ENCODE measurements at places on chromosomes 16 and 17.

DNA sequence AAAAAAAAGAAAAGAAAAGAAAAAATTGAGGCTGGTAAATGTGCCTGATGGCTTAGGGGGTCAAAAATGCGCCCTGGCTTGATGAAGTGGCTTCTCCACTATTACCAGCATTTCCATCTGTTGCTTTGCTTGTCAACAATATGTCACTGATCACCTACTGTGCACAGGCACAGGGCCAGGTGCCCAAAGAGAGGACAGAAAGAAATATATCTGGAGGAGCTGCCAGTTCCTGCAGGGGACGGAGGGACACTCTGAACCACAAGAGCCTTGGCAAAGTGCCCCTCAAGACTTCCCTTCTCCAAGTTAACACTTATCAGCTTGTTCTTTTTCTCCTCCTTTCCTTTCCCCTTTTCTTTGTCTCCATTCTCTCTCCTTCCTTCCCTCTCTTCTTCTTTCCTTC is 34.7 kb downstream of the GINS3 start:
- H3K27ac ChIP-seq, result no peak overlapping the region
- no peak overlapping the region for H3K4me3 ChIP-seq
- H3K4me1 ChIP-seq, result no peaks in the 10 kb centered on the region
- H3K36me3 ChIP-seq, result no peaks in the 10 kb centered on the region
- H3K27me3 ChIP-seq, result no peaks in the 10 kb centered on the region
- DNase-seq, result no peak

- no peaks in the 10 kb centered on the region for H3K4me1 ChIP-seq
- H3K36me3 ChIP-seq, result no peaks in the 10 kb centered on the region
- H3K27ac ChIP-seq, result no peak within 1 kb of the TSS
- DNase-seq, result no peak
- no peak within 1 kb of the TSS for H3K4me3 ChIP-seq
Measured at GRCh38 chr17:40884708-40885512, at the start of gene KRT20. TSS of gene KRT20 (minus strand) at chr17:40885242. CDS start at chr17:40885185, 57 bp downstream.

GRCh38 chr16:71352466-71352865 is 6.1 kb upstream of the CALB2 start:
- H3K4me3 ChIP-seq, result no peak overlapping the region
- no peaks in the 10 kb centered on the region for H3K27me3 ChIP-seq
- no peaks in the 10 kb centered on the region for H3K36me3 ChIP-seq
- DNase-seq, result no peak

DNA sequence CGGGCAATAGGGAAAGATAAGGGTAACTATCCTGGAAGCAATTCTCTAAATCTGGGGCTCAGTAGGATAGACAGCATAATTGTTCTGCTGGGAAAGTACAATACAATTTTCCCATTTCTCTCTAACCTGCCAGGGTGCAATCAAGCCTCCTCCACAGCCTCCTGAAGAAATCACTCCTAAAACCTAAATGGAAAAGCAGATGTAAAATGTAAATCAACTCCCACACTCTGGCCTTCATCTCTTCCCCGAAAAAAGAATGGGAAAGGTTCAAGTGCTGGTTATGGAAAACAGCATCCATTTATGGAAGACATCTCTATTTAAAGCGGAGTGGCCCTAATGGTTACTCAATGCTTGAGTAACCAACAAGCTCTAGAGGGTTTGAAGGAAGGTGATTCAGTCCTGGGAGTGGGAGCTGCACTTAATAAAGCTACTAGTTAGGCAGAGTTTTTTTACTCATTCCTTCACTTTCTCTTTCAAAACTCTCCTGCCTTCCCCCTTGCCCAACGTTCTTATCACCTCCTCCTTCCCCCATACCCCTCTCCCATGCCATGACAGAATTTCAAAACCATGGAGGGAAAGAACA is 5.1 kb downstream of the MMD start:
- H3K4me1 ChIP-seq, result peaks cover 5% of the 10 kb centered on the region
- H3K27me3 ChIP-seq, result no peaks in the 10 kb centered on the region
- DNase-seq, result no peak
- H3K27ac ChIP-seq, result no peak overlapping the region
